ENCODE measurements at places on chromosomes 2 and 18. TPM values are rescaled to one million over a fixed set of nuclear protein-coding genes. Genes with fewer than 3 reads are reported as not detected.

MBOAT2 gene
- 5.8 TPM for total RNA-seq

AQP4 gene
- total RNA-seq = 18.0 TPM

KCNG2 gene
- not detected for total RNA-seq

DYSF gene
- total RNA-seq = 243 TPM

FSIP2 gene
- total RNA-seq = 0.17 TPM

LYG1 gene
- total RNA-seq = not detected

ARPC2 gene
- total RNA-seq = 231 TPM

KCNS3 gene
- total RNA-seq = 37.8 TPM

DNA sequence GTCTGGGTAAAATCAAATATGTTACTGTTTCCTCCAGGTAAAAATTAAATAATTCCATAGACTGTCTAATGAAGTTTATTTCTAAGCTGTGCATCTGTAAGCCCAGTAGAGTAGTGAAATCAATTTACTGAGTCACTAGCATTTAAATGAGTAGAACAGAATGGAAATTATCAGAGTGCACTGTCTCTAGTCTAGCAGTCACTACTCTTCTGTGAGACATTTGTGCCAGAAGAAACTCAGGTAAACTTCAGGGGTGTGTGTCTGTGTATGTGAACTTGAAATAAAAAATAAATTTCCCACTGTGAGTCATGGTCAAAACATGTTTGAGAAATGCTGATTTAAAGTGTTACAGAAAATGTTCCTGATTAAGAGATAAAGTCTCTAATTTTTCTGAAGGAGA, 146.4 kb downstream of the RIF1 start:
- no peak overlapping the region for H3K27ac ChIP-seq
- peaks cover 9% of the 10 kb centered on the region for H3K4me1 ChIP-seq
- no peak overlapping the region for H3K4me3 ChIP-seq
- no peaks in the 10 kb centered on the region for H3K27me3 ChIP-seq

DNA sequence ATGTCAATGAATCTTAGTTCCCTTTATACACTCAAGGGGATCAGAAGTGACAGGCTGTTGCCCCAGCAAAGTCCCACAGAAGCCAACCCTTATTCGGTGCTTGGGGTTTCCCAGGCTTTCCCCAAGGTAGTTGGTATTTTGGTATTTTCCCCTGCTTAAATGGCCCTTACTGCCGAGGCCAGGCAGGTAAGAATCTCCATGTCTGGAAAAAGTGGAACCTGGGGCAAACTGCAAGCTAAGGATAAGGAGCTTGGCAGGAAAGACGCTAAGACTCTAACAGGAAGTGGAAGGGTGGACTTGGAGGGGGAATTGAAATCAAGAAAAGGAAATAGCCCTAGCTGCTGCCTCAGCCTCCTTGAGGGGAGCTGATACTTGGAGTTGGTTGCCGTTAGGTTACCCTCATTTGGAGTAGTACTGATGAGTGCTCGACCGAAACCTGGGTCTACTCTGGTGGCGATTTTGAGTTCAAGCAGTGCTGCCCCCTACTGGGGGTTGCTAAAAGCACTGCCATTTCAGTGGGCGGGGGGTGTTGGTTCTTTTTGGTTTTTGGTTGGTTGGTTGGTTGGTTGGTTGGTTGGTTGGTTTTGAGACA, 3.3 kb upstream of the GPBAR1 start:
- no peaks in the 10 kb centered on the region for H3K27me3 ChIP-seq
- peak overlapping the region; percentile 9 for H3K27ac ChIP-seq
- H3K4me1 ChIP-seq = peaks cover 36% of the 10 kb centered on the region
- peak; percentile 9 for DNase-seq

DNA sequence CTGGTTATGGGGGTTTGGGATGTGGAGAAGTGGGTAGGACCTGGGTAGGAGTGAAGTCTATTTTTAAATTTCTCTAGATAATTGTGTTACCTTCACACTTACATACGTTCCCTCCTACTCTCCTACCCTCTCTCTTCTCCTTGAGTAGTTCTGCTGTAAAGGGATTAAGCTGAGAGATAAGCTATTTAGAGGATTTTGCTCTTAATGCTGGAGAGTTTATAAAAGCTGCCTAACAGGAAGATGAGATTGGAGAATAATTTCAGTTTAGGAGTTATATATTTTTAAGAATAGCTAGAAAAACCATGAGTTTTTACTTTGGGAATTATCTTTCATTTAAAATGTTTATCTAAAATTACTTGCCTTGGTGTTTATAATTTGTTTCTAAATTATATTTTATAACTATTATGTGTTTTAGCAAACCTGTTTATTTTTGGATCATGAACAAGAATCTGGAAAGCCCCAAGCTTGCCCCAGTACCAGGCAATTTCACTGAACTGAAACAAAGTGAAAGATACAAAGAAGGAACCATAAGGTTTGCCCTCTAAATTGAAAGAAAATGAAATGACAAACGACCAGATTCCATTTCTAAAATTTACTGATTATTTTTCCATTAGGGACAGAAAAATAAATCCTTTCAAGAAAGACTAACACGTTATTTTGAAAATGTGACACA, 101.5 kb downstream of the ZNF532 start:
- H3K4me1 ChIP-seq = peaks cover 43% of the 10 kb centered on the region
- H3K4me3 ChIP-seq = no peak overlapping the region
- H3K27ac ChIP-seq = peak overlapping the region; percentile 17
- H3K36me3 ChIP-seq = no peaks in the 10 kb centered on the region
- no peak for DNase-seq

DNA sequence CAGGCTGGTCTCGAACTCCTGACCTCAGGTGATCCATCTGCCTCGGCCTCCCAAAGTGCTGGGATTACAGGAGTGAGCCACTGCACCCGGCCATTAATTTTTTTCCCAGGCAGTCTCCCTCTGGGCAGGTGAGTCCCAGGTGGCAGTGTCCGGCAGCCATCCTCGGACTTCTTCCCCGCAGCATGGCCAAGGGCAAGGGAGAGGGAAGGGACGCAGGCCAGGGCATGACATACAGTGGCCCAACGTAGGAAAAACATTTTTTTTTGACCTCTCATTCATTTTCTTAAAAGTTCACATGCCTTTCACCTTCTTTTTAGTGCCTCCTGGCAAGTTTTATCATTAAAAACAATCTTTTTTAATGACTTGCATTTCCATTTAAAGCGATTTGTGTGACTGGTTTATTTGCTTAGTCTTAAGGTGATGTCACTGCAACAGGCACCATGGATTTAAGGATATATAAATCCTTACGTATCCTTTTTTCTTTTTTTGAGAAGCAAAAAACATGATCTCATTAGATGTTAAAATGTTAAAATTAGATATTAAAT, 23.0 kb upstream of the ATOH8 start:
- peaks cover 70% of the 10 kb centered on the region for H3K4me1 ChIP-seq
- no peak for DNase-seq
- H3K36me3 ChIP-seq = no peaks in the 10 kb centered on the region
- peak overlapping the region; percentile 95 for H3K27ac ChIP-seq
- H3K4me3 ChIP-seq = no peak overlapping the region
- H3K27me3 ChIP-seq = no peaks in the 10 kb centered on the region

GRCh38 chr2:84817239-84817655, 63.6 kb downstream of the TRABD2A start:
- no peaks in the 10 kb centered on the region for H3K4me1 ChIP-seq
- DNase-seq = no peak

GRCh38 chr2:171281110-171281509, 120.4 kb upstream of the TLK1 start:
- no peaks in the 10 kb centered on the region for H3K4me1 ChIP-seq
- DNase-seq = no peak
- H3K4me3 ChIP-seq = no peak overlapping the region

DNA sequence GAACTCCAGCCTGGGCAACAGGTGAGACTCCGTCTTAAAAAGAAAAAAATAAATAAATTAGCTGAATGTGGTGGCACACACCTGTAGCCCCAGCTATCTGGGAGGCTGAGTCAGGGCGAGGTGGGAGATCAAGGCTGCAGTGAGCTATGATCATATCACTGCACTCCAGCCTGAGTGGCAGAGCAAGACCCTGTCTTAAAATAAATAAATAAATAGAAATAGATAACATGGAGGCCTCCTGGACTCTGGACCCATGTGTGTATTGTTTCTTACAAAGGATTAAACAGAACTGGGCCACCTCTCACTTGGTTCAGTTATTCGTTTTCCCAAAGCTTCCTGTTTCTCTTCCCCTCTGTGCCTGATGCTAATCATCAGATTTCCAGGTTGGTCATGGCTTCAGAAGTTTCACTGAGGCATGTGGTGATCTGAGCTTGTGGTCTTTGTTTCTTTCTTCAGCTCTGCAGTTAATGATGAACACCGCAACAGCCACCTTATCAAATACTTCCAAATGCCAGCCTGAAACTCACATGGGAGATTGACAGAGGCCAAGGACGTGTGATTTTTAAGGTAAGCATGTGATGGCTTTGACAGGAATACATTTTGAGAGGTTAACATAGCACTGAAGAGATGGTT, 83.3 kb upstream of the MAP4K4 start:
- no peaks in the 10 kb centered on the region for H3K4me1 ChIP-seq
- H3K27me3 ChIP-seq = no peaks in the 10 kb centered on the region
- H3K4me3 ChIP-seq = no peak overlapping the region
- no peaks in the 10 kb centered on the region for H3K36me3 ChIP-seq

- H3K27me3 ChIP-seq = peaks cover 5% of the 10 kb centered on the region
- DNase-seq = no peak
- no peaks in the 10 kb centered on the region for H3K4me1 ChIP-seq
- no peak overlapping the region for H3K4me3 ChIP-seq
- H3K27ac ChIP-seq = no peak overlapping the region
- no peaks in the 10 kb centered on the region for H3K36me3 ChIP-seq
These were observed 201.7 kb downstream of the NRP2 start for GRCh38 chr2:205883965-205884364.

- peaks cover 5% of the 10 kb centered on the region for H3K36me3 ChIP-seq
- peaks cover 35% of the 10 kb centered on the region for H3K4me1 ChIP-seq
- H3K27ac ChIP-seq = peak overlapping the region; percentile 79
- peak; percentile 55 for DNase-seq
- no peaks in the 10 kb centered on the region for H3K27me3 ChIP-seq
These were observed 616 bp downstream of the RNPEPL1 start for GRCh38 chr2:240568678-240569522.

DNA sequence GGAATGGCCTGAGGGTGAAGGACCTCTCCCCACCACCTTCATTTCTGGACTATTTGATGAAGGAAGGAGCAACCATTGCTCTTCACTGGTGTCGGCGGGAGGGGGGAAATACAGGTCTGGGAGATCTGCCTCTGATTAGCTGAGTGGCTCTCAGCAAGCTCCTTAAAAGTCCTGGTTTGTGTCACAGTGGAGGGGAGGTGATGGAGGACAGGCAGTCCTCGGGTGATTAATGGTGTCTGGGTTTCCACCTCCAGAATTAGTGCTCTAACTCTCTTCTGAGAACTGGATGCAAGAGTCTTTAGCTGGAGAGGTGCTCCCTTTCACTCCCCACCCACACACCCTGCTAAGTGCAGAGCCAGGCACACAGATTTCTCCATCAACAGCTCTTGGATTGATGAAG, 83.2 kb downstream of the TTC32 start:
- no peaks in the 10 kb centered on the region for H3K27me3 ChIP-seq
- no peaks in the 10 kb centered on the region for H3K36me3 ChIP-seq
- no peak for DNase-seq
- no peak overlapping the region for H3K4me3 ChIP-seq
- no peak overlapping the region for H3K27ac ChIP-seq

DNA sequence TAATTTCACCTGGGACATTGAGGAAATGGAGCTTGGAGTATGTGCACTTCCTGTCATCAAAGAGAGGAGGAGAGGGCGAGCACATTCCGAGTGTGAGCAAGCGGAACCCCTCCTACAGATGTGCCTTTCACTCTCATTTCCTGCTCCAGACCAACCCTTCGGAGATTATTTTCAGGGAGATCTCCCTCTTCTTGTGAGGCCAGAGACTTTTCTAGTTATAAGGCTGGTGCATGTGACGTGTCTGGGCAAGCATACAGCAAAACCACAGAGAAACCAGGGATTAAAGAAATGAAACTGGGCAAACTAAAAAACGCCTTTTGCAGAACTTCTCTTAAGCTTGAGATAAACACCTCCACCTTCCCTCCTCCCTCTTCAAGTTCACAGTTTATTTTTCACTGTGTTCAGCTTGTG, 409.2 kb upstream of the TCF4 start:
- DNase-seq = no peak
- H3K27ac ChIP-seq = no peak overlapping the region
- no peak overlapping the region for H3K4me3 ChIP-seq
- no peaks in the 10 kb centered on the region for H3K36me3 ChIP-seq
- no peaks in the 10 kb centered on the region for H3K4me1 ChIP-seq
- H3K27me3 ChIP-seq = no peaks in the 10 kb centered on the region

DNA sequence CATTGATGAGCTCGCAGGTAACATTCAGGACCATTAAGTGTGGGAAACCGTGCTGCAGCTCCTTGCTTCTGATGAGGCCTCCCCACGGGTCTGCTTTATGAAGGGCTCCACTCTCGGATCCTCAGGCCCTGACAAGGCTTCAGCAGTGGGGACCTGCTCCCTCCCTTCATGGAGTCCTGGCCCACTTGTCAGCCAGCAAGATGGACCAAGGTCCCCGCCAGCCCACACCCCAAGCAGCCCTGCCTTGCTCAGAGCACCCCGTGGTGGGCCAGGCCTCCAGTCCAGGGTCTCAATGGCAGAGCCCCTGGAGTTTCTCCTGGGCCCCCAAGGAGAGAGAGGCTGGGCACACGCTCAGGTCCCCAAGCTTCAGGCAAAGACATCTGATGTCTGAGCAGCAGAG, 41.5 kb downstream of the CROCC2 start:
- H3K27me3 ChIP-seq = no peaks in the 10 kb centered on the region
- H3K4me1 ChIP-seq = no peaks in the 10 kb centered on the region
- H3K36me3 ChIP-seq = no peaks in the 10 kb centered on the region
- H3K27ac ChIP-seq = no peak overlapping the region
- no peak overlapping the region for H3K4me3 ChIP-seq
- peak; percentile 1 for DNase-seq

- H3K27me3 ChIP-seq = no peaks in the 10 kb centered on the region
- no peak overlapping the region for H3K27ac ChIP-seq
- H3K36me3 ChIP-seq = no peaks in the 10 kb centered on the region
- no peak for DNase-seq
These were observed 307.9 kb upstream of the MEIS1 start for GRCh38 chr2:66127061-66127460.

Data from gastrocnemius medialis (tissue), 4 donors.